ENCODE measurements at places on chromosomes 3 and 15.

GRCh38 chr3:30952786-30953185, 58.3 kb upstream of the GADL1 start:
- DNase-seq: peak; percentile 21

DNA sequence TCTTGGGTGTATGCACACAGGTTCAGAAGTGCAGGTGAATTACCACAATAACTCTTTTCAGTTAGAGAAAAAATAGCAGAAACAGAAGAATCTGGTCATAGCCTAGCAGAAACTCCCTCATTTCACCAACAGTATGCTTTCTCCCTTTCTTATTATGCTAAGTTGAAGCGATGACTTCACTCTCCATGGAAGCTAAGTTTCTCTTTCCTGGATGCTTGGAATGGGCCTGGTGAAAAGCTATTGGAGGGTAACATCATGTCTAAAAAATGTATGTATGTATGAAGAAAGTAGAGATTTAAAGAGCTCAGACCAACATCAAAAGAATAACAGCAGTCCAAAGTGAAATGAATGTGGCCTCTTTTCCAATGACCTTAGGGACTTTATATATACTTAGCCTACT, 145.5 kb downstream of the TIGIT start:
- peak; percentile 79 for DNase-seq

GRCh38 chr15:98720577-98721565, 72.5 kb downstream of the IGF1R start:
- DNase-seq: no peak

GRCh38 chr15:40253167-40253790, 14.4 kb downstream of the PAK6 start:
- no peak for DNase-seq

- DNase-seq: no peak
Observed at GRCh38 chr15:75823860-75824613, 19.2 kb upstream of the UBE2Q2 start.

DNA sequence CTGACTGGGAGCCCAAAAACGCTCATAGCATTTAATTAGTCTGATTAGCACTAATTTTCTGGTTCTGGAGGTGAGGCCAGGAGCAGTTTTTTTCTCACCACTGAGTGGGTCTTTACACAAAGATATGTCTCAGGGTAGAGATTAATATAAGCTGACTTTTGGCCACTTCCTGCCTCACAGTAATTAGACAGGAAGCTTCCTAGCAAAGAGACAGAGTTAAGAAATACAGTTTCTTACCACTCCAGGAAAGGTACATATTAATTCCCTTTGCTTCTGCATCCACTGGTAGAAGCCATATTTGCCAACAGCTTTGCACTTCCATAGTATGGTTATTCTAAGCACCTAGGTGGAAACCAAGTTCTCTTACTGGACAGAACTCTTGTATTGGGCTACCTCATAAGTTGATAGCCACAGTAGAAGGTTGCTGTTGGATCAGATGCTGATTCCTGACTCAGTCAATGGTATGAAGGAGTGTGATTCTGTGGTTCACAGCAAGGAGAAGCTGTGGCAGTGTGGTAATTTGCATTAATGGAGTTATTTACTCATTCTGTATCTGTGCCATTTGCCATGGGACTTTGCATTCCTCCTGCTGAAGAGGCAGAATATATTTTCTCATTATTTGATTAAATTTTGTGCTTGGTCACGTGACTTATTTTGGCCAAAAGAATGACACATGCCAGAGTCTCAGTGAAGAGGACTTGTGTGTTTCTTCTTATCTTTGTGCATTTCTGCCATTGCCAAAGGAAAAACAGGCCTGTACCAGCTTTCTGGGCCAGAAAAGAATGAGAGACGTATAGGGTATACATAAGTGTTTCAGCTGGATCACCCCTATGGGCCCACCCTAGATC, 17.5 kb upstream of the ZBTB20 start:
- DNase-seq: no peak

- DNase-seq: no peak
Observed at GRCh38 chr3:178646186-178646862, 110.1 kb downstream of the KCNMB2 start.

- no peak for DNase-seq
Observed at GRCh38 chr3:78605178-78605577, 1162.6 kb downstream of the ROBO1 start.

GRCh38 chr15:25947323-25948314, 84.5 kb upstream of the ATP10A start:
- peak; percentile 32 for DNase-seq

DNA sequence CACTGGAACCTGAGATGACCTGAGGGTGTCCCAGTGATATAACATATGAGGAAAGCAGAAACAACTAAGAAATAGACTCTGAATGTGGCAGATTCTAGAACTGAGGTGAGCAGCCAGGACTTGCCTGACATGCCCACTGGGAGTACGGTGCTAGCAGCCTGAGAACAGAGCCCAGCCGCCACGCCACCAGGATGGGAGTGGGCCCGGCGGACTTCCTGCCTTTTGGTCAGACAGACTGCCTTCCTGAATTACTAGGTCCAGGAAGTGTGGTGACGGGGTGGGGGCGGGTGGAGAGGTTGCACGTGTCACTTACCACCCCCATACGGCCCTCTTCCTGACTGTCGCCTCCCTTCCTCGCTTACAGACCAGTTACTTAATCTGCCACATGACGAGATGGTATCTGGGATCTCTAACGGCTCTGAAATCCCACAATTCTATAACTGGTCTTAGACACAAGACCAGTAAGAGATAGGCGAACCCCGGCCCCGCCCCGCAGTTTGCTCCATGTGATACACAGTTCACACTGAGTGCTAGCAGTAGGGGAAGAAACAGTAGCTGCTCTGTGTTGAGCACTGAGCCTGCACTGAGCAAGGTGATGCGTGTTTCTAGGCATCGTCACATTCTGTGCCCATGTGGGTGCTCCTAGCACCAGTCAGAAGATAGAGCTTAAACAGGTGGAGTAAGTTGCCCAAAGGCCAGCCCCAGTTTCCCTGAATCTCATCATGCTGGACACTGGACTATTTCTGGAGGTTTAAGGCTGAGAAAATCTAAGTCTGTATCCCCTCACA, 95.7 kb downstream of the CPN2 start:
- DNase-seq: no peak

GRCh38 chr3:193605876-193606275, 12.9 kb downstream of the OPA1 start:
- DNase-seq: peak; percentile 64

DNA sequence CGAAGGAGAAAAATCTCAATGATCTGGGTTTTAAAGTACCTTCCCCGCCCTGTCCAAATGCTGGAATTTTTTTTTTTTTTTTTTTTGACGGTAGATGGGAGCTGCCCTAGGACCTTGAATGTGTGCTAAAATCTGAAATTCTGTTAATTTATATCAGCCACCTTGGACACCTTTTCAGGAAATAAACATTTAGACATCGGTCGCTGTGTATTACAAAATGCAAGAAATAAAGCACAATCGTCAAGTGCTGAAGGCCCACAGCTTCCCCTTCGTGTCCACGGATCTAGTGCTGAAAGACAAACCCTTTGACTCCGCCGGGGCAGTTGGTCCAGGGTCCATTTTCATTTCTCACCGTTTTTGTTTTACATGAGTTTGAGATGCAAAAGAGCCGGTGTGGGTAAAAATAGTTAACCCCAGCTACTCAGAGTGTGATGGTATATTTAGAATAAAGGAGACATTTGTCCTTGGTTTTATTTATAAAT, 90.2 kb upstream of the CHD2 start:
- DNase-seq: peak; percentile 61

- DNase-seq: no peak
Observed at GRCh38 chr3:140571836-140572235, 106.0 kb upstream of the TRIM42 start.

GRCh38 chr3:154690413-154690812, 260.4 kb upstream of the GPR149 start:
- no peak for DNase-seq

DNA sequence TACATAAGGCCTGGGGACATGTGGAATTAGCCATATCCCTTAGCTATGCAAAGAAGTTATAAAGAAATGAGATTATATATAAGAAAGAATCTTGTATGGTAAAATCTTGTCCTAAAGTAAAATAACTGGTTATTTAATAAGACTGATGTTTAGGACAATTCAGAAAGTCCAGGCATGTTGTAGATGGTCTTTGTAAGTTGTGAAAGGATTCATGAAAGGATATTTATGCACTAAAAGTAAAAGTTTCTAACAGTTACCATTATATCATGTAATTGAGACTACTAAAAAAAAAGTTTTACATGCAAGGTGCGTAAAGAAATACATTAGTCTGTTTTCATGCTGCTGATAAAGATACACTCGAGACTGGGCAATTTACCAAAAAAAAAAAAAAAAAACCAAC, 146.3 kb downstream of the FMN1 start:
- peak; percentile 11 for DNase-seq

- DNase-seq: peak; percentile 60
Observed at GRCh38 chr3:53709860-53710674, 136.2 kb downstream of the CHDH start.

DNA sequence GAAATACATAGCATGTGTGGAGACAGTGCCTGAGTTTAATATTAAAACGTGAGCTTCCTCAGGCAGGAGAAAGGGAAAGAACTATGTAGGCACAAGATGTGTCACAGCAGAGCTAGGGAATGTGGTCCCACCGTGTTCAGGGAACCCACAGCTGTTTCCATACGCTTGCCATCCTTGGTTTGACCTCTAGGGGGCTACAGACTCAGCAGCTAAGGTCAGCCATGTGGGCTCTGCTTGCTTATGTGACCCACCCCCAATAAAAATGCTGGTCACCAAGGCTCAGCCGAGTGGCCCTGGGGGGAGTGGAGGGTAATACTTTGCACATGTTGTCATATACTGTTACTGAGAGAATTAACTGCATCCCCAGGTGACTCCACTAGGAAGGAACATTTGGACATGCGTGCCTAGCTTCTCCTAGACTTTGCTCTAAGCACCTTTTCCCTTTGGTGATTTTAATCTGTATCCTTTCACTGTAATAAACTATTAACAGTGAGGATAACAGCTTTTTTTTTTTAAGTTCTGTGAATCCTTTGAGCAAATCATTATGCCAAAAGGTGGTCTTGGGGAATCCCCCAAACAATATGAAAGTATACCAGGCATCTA, 3.3 kb downstream of the TUBGCP5 start:
- peak; percentile 61 for DNase-seq

GRCh38 chr3:156227704-156228103, 107.3 kb downstream of the KCNAB1 start:
- no peak for DNase-seq

Measured in fibroblast of skin of back (primary cell).